Glutamatergic neuron (in vitro differentiated cells): ENCODE measurements at places on chromosomes 11 and 22.

GRCh38 chr11:62804310-62805075 lies 747 bp downstream of the NXF1 start:
- DNase-seq = no peak

GRCh38 chr22:44192098-44192815 lies 11.5 kb downstream of the PARVG start:
- DNase-seq = no peak

DNA sequence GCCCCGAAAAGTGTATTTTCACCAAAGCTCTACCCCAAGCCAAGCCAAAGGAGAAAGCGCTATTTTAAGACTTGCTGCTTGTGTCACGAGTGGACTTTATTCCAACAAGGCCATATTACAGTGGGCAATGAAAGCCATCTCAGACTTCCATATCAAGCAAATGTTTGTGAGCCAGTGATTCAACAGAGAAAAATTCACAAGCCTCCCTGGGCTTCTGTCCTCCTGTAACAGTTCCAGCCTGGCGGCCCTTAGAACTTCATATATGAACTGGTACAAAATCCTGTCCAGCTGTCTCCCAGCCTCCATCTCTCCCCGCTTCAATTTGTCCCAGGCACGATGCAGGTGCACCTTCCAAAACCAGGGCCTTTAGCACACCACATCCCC lies 11.2 kb downstream of the LARGE1 start:
- no peak for DNase-seq

DNA sequence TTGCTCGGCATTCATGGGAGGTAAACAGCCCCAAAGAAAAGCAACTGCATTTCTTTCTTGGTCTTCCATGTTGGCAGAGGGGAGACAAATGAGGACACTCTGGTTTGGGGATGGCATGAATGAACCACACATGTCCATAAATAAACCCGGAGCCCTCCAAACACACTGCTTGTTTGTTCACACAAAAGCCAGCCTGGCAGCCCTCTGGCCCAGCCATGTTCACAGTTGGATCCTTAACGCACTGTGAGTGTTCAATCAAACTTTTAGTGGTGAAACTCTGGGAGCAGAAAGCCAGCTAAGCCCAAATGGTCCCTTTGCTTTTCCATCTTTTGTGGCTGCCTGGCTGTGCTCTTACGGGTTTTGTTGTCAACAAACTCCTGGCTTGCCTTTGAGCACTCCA lies 336.8 kb downstream of the CADM1 start:
- DNase-seq = no peak

GRCh38 chr22:48717883-48718817 lies 1109.5 kb downstream of the BRD1 start:
- DNase-seq = no peak

DNA sequence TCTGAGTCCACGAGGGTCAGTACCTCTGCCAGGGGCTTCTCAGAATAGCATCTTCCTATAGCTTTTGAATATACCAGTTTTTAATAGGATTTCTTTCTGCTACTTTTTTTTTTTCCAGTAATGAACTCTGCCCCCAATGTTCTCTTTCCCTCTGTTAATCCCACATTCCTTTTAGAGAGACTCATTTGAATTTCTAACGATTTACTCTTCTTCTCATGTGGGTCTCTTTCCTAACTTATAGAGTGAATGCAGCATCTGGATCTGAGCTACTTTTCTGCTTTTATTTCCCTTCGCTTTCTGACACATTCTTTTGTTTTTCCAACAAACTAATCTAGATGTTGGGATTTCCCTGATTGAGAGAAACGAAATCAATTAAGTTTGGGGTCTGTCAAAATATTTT lies 71.4 kb downstream of the INSC start:
- no peak for DNase-seq

GRCh38 chr11:889257-889656 lies 21.4 kb downstream of the CHID1 start:
- peak; percentile 69 for DNase-seq

DNA sequence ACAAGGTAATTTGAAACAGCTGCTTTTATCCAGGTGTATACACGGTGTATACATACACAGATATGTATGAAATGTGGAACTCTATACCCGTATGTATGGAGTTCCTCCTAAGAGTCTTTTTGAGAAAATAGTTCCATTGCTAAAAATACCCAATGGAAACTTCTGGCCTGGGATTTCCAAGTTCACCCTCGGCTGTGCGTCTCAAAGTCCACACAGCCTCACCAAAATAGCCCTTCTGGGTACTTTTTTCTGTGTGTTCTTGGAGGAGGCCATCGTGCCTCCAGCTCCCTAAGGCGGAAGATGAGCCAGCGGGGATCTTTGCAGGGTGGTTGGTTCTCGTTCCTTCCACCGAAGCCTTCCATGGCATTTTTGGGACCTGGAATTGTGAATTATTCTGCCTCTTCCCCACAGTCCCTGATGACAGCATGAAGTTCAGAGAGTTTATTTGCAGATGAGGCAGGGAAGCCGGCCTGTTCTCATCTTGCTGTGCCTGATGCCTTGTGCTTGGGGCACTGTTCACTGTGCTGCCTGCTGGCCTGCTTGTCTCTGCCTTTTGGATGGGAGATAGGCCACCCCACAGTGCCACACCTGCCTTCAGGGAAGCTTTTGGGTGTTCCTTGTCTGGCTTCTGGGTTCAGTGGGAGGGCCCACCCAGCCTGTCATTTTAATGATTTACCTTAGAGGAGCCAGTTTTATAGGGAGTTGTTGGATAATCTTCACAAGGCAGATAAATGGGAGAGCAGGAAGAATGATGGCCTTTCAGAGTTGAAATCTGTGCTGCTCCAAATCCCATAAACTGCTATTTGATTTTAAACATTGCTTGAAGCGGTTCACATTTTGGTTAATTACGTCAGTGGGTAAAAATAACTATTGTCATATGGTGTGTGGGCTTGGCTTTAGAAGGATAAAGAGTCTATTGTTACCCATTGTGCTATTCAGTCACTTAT lies 112.7 kb upstream of the OR4B1 start:
- DNase-seq = no peak

DNA sequence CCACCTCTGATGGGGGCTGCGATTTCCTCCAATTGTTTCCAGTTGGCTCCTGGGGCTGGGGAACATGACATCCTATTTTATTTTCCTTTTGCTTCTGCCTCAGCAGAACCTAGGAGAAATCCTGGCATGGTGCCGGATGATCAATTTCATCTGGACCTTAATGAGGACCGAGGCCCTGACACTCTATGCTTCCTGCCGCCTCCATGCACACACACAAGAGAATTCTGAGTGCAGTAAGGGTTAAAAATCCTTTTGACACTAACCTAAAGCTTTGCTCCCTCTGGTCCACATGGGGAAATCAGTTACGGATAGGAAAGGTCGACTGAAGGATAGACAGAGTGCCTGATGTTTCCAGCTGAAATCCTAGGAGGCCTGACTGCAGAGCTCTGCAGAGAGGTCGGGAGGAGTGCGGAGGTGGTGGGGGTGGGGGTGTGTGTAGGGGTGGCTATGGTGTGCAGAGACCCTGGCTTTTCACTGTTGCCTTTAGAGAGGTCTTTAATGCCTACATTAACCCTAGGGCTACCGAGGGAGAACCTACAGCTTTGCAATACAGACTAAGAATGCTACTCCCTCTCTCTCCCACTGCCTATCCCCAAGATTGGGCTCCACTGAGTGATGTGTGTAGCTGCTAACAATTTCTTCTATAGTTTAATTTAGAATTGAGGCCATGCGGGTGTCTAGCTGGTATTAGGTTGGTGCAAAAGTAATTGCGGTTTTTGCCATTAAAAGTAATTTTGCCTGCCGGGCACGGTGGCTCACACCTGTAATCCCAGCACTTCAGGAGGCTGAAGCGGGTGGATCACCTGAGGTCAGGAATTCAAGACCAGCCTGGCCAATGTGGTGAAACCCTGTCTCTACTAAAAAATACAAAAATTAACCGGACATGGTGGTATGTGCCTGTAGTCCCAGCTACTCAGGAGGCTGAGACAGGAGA lies 53.6 kb upstream of the INCENP start:
- DNase-seq = no peak

DNA sequence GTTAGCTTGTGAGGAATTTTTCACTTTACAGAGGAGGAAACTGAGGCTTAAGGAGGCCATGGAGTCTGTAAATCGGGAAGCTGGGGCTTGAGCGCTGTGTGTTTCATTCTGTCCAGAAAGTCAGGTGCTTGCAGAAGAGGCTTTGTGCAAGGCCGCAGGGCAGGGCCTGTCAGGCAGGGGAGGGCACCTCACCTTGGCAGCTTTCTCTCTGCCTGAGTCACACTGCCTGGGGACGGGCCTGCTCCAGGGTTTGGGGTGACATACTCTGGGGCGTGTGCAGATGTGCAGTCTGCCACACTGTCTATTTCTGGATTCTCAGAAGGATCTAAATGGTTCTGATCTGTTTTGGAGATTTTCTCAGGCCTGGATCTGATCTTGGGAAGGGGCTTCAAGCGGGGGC lies 8.4 kb downstream of the INCENP start:
- DNase-seq = no peak

- DNase-seq = no peak
These were observed 33.7 kb downstream of the GNB1L start for GRCh38 chr22:19820880-19821522.

- no peak for DNase-seq
These were observed 608.2 kb downstream of the TBC1D22A start for GRCh38 chr22:47370448-47371262.

DNA sequence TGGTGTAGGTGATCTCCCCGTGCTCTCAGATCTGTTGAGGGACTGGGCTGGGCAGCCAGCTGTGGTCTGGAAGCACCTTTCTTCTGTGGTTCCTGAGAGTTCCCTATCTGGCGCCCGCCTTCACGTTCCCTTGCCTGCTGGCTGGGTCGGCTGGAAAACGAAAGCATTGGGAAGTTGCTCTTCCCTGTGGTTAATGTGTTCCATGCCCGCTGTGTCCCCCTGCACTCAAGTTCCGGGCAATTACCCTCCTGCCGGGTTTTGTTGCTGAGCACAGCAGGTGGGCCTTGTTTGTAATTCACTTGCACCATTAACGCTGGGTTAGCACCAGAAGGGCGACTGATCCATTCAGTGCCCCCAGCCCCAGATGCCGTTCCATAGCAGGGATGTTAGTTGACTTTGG lies 134.1 kb downstream of the GRIK4 start:
- no peak for DNase-seq

GRCh38 chr11:68677432-68677831 lies 6.9 kb upstream of the GAL start:
- DNase-seq = peak; percentile 74

GRCh38 chr11:32466279-32466915 lies 31.1 kb upstream of the WT1 start:
- no peak for DNase-seq

DNA sequence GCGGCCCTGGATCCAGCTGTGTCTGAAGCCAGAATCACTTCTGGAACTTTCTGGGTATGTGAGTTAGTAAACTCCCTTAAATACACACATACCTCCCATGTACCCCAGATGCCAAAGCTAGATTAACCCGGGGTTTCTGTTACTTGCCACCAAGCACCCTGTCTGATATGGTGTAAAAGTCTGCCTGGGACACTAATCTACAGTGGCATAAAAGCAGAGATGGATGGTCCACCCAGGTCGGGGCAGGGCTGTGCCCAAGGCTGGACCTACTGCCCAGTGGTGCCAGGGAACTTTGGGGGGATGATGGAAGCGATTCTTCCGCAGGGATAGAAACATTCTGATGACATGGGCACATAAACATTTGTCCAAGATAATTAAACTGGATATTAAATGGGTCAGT lies 12.7 kb downstream of the MRGPRF start:
- DNase-seq = no peak

DNA sequence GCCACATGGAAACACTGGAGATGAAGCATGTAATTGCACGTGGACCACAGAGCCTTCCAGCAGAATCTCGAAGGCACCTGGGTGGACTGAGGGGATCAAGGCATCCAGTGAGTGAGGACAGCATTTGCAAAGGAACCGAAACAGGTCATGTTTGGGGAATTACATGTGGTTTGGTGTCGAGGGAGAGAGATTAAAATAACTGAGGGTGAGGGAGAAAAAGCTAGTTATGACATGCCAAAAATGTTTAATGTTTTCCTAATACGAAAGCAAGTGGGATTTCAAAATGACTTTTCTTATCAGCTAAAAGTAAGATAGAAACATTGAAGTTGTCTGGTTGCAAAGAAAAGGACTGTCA lies 157.1 kb downstream of the BLID start:
- no peak for DNase-seq

GRCh38 chr11:285894-286220 lies 3.1 kb upstream of the PGGHG start:
- no peak for DNase-seq

DNA sequence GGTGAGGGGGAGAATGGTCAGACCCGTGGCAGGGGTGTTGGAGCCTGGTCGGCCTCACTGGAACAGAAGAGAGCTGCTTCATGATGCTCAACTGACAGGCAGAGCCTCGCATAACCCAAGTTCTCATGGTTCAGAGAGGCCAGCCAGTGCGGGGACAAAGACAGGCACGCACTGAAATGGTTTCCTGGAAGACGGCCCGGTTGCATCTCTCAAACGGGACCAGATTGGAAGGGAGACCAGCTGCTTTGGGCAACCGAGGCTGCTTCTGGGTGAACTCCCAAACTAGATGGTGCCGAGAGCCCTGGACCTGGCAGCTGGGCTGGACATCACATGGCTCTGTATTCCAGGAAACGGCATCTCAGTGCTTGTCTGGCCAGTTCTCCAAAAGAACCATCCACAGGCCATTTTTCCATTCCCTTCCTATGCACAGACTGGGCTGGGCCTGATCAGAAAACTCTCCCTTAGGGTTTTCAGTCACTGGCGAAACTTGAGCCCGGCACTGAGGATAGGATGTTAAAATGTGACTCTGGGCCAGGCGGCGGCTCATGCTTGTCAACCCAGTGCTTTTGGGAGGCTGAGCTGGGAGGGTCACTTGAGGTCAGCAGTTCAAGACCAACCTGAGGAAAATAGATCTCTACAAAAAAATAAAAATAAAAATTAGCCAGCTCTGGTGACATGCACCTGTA lies 80.1 kb upstream of the PRODH start:
- DNase-seq = no peak

GRCh38 chr11:9170450-9170849 lies 79.1 kb upstream of the SCUBE2 start:
- DNase-seq = no peak

DNA sequence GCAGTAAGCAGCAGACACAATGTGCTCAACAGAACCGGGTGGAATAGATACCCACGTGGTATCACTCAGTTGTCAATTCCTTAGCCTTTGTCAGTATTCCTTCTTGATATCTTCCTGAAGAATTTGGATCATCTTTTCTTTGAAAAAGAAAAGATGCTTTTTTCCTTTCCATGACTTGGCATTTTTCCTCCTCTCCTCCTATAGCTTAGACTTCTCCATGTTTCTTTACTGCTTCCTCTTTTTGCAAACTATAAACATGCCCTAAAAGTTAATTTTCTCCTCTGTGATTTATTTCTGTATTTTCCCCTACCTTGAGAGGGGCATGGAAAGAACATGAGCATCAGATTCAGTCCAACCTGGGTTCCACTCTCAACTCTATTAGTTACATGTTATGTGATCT lies 11.7 kb downstream of the CBLIF start:
- DNase-seq = no peak
